ENCODE measurements at places on chromosomes 7 and 10.

DNA sequence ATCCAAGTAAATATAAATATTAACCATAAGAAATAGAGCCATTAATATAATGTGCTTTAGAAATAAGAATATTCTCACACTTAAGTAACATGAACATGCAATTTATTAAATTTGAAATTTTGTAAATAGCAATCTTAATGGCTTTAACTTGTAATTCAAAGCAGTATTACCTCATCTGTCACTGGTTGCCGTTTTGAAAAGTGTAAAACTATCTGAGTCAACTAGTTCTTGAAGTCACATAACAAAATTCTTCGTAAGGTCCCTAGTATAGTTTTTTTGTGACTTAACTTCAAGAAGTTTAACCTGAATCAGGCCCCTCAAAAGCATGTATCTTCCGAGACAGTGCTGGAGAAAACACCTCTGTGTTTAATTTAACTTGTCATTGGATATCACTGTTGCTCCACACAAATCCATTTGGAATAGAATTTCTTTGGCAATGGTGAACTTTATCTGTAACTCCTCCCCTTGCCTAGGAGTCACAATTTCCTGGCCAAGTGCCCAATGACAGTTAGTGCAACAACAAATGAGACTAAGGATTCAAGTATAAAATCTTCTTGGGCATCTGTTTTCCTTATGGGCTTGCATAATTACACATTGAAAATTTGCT lies 47.1 kb downstream of the NT5C2 start:
- DNase-seq = peak; percentile 47

GRCh38 chr7:131057015-131057793 lies 270.5 kb upstream of the MKLN1 start:
- DNase-seq = no peak

DNA sequence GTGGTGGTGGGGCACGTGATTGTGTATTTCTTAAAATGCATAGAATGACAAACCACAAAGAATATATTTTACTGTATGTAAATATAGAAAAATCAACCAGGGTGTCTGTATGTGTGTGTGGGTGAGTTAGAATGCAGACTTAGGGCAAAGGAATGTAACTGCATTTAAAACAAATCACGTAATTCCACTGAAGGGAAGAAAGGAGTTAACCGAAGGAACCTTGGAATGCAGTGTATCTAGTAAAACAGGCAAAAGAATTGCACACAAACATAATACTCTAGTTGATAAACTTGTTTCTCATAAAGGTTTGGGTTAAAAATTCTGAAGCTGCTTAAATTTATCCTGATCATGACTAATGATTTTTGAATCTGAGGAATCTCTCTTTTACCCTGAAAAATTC lies 134.9 kb downstream of the ADRA2A start:
- DNase-seq = no peak

DNA sequence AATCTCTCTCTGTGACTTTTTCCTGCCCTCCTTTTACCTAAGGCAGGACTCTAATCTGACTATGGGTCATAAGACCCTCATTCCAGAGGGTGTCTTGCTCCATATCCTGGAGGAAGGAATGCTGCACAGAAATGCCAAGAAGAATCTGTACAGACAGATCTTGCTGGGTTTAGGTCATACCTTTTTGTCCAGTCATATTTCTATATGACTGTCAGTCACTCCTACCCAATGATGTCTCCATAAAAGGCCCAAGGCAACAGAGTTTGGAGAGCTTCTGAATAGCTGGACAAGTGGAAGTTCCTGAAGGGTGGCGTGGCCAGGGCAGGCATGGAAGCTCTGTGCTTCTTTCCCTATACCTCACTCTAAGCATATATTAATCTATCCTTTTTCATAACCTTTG lies 47.5 kb downstream of the FEZF1 start:
- no peak for DNase-seq
